ENCODE measurements at places on chromosomes 7 and 10. TPM values are rescaled to one million over a fixed set of nuclear protein-coding genes. Genes with fewer than 3 reads are reported as not detected.

Gene PRKAR2B
- total RNA-seq, result 3.9 TPM

Gene PCLO
- total RNA-seq, result 0.91 TPM

Gene PLEKHS1
- total RNA-seq, result not detected

Gene EN2
- 1.0 TPM for total RNA-seq

Gene ITIH5
- total RNA-seq, result 0.08 TPM

Gene SYT15
- total RNA-seq, result 2.8 TPM

Gene PKD2L1
- 0.15 TPM for total RNA-seq

Gene ALDH18A1
- 53.0 TPM for total RNA-seq

Gene NUTM2E
- 0.39 TPM for total RNA-seq

Gene ASIC3
- total RNA-seq, result 11.6 TPM

Gene ZNF853
- 2.2 TPM for total RNA-seq

Gene GRM3
- total RNA-seq, result not detected

Gene GPR141
- total RNA-seq, result not detected

Gene FAM25C
- total RNA-seq, result 2.0 TPM

Gene ABCA13
- 0.01 TPM for total RNA-seq

Gene TMEM225B
- 0.92 TPM for total RNA-seq

Gene CDHR3
- 5.2 TPM for total RNA-seq

Gene SAMD9
- 10.8 TPM for total RNA-seq

Gene FAM131B
- total RNA-seq, result 0.36 TPM

Gene ZYX
- 197 TPM for total RNA-seq

Gene TMEM236
- 0.08 TPM for total RNA-seq

Gene CLCN1
- total RNA-seq, result 0.06 TPM

Gene SEMA3C
- total RNA-seq, result 76.0 TPM

Gene NUDT13
- total RNA-seq, result 3.0 TPM

Gene CYP3A7
- total RNA-seq, result not detected

Gene COL28A1
- 0.91 TPM for total RNA-seq

Gene C10orf62
- total RNA-seq, result not detected

Gene FAM24B
- total RNA-seq, result 16.3 TPM

Gene MEOX2
- total RNA-seq, result not detected

Gene TAS2R41
- total RNA-seq, result not detected

Gene ZNF467
- total RNA-seq, result 1.2 TPM

Gene C7orf33
- total RNA-seq, result not detected

Gene DYNC1I1
- total RNA-seq, result not detected

Gene PIP
- not detected for total RNA-seq

Gene MTPN
- total RNA-seq, result 133 TPM

Gene ATP5MK
- 490 TPM for total RNA-seq

Gene GPR26
- total RNA-seq, result not detected

Gene HOXA6
- total RNA-seq, result 2.5 TPM

Gene GIMAP4
- not detected for total RNA-seq

Gene PVRIG
- not detected for total RNA-seq

Gene RNF148
- total RNA-seq, result not detected

Gene CYP3A4
- total RNA-seq, result not detected

Gene GRM8
- not detected for total RNA-seq

Gene DRGX
- not detected for total RNA-seq

Gene PAX4
- total RNA-seq, result not detected

Gene CDC14C
- total RNA-seq, result not detected

Gene GAD2
- total RNA-seq, result not detected
